ENCODE measurements at places on chromosomes 3 and 15.

- no peaks in the 10 kb centered on the region for H3K27me3 ChIP-seq
- DNase-seq: no peak
- no peaks in the 10 kb centered on the region for H3K36me3 ChIP-seq
- peak overlapping the region; percentile 54 for H3K4me3 ChIP-seq
- peak overlapping the region; percentile 79 for H3K27ac ChIP-seq
These were observed 797 bp downstream of the MAP3K13 start for GRCh38 chr3:185363662-185364203.

- DNase-seq: no peak
- no peaks in the 10 kb centered on the region for H3K27me3 ChIP-seq
- no peak overlapping the region for H3K4me3 ChIP-seq
- H3K4me1 ChIP-seq: no peaks in the 10 kb centered on the region
These were observed 30.4 kb downstream of the NFKBIZ start for GRCh38 chr3:101879623-101880284.

- no peak overlapping the region for H3K4me3 ChIP-seq
- no peaks in the 10 kb centered on the region for H3K4me1 ChIP-seq
- H3K27me3 ChIP-seq: no peaks in the 10 kb centered on the region
- no peak overlapping the region for H3K27ac ChIP-seq
- DNase-seq: no peak
These were observed 87.4 kb downstream of the RAD18 start for GRCh38 chr3:8875836-8876235.

GRCh38 chr3:131026321-131027151 lies at the start of the genes ASTE1 and NEK11:
ASTE1 (minus strand) TSS chr3:131026825; CDS start chr3:131025306, 1,519 bp downstream.
NEK11 (plus strand) TSS chr3:131026877; CDS start chr3:131029709, 2,832 bp downstream.
- no peaks in the 10 kb centered on the region for H3K27me3 ChIP-seq
- no peaks in the 10 kb centered on the region for H3K36me3 ChIP-seq
- peak within 1 kb of the TSS; percentile 63 for H3K4me3 ChIP-seq
- peak within 1 kb of the TSS; percentile 94 for H3K27ac ChIP-seq

DNA sequence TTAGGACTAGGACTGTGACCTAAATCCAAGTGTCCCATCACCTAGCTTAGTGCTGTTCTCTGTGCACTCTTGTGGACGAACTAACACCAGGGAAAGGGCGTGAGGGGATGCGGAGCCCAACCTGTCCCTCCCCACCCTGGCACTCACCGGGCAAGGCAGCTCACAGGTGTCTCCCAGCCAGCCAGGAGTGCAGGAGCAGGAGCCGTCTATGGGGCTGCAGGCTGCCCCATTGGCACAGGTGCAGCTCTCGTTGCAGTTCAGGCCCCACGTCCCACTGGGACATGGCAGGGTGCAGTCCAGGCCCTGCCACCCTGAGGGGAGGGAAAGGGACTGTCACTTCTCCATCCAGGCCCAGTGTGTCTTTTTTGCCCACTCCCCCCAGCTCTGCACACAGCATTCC lies 60.3 kb downstream of the RAB11A start:
- no peak overlapping the region for H3K4me3 ChIP-seq
- H3K36me3 ChIP-seq: no peaks in the 10 kb centered on the region
- H3K27me3 ChIP-seq: no peaks in the 10 kb centered on the region
- DNase-seq: no peak
- H3K4me1 ChIP-seq: no peaks in the 10 kb centered on the region

GRCh38 chr3:85796140-85796539 lies 837.4 kb downstream of the CADM2 start:
- H3K36me3 ChIP-seq: no peaks in the 10 kb centered on the region
- DNase-seq: no peak
- H3K27me3 ChIP-seq: no peaks in the 10 kb centered on the region
- no peak overlapping the region for H3K27ac ChIP-seq
- H3K4me1 ChIP-seq: no peaks in the 10 kb centered on the region

DNA sequence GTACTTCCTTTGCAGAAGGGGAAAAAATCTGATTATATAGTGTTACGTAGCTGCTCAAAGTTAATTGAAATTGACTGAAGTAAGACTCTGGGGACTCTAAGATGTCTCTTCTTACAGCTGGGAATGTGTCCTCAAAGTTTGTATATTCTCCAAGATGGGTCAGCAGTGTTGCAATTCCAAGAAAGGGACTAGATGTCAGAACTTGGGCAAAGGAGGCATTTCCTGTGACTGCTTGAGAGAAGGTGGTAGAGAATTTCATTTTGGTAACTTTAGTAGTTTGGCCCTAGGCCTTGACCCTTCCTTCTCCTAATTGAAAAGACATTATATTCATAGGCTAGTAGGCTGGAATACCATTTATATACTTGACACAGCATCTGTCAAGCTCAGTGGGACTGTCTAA lies 33.9 kb downstream of the PTPRG start:
- no peaks in the 10 kb centered on the region for H3K4me1 ChIP-seq
- H3K27me3 ChIP-seq: no peaks in the 10 kb centered on the region
- no peaks in the 10 kb centered on the region for H3K36me3 ChIP-seq
- DNase-seq: no peak
- H3K27ac ChIP-seq: peak overlapping the region; percentile 64

GRCh38 chr3:172104471-172105072 lies 65.2 kb downstream of the FNDC3B start:
- no peaks in the 10 kb centered on the region for H3K4me1 ChIP-seq
- no peak overlapping the region for H3K4me3 ChIP-seq
- no peaks in the 10 kb centered on the region for H3K36me3 ChIP-seq

- H3K27me3 ChIP-seq: no peaks in the 10 kb centered on the region
- DNase-seq: no peak
- no peak overlapping the region for H3K4me3 ChIP-seq
- no peak overlapping the region for H3K27ac ChIP-seq
- H3K36me3 ChIP-seq: no peaks in the 10 kb centered on the region
These were observed 218.8 kb downstream of the OSBPL10 start for GRCh38 chr3:31762097-31762764.
